ENCODE measurements at places on chromosomes 13 and 19.
A peak's percentile ranks its signal among the peaks of the same experiment; 100 is the strongest.

GRCh38 chr13:66864627-66865026 lies 365.5 kb downstream of the PCDH9 start:
- no peak for DNase-seq

DNA sequence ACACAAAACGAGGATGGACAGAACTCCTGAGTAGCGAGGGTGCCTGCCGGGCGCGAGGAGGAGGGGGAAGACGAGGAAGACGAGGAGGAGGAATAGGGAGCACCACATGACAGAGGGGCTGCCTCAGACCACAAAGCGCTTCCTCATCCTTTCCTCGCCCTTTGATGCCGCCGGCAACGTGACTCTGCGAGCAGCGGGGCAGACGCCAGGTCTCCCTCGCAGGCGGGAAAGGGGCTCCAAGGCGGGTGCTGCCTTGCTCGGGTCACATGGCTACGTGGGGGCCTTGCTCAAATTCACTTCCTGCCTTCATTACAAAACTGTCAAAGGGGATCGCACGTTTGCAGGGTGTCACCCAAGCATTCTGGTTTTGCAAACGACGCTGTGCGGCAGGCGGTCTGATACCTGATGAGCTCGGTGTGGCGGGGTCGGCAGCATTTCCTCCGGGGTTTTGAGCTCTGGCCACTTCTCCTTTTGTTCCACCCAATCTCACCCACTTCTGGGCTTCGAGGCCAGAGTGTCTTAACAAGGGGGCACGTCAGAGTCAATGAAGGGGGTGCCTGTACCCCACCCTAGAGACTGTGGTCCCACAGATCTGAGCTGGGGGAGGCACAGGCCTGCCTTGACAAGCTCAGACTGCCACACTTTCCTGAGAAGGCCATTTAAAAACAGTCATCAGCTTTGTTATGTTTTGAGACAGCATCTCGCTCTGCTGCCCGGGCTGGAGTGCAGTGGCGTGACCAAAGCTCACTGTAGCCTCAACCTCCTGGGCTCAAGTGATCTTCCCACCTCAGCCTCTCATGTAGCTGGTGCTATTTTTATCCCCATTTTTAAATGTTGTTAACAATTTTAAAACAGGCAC lies 14.9 kb downstream of the MAP2K2 start:
- DNase-seq: peak; percentile 29

GRCh38 chr13:45623516-45624090 lies 8.1 kb upstream of the ERICH6B start:
- no peak for DNase-seq

GRCh38 chr13:39602614-39603366 lies at the start of gene LHFPL6:
LHFPL6 (minus strand) TSS chr13:39603193.
- DNase-seq: peak; percentile 53

GRCh38 chr13:92379371-92379770 lies 847.2 kb upstream of the GPC6 start:
- DNase-seq: no peak

DNA sequence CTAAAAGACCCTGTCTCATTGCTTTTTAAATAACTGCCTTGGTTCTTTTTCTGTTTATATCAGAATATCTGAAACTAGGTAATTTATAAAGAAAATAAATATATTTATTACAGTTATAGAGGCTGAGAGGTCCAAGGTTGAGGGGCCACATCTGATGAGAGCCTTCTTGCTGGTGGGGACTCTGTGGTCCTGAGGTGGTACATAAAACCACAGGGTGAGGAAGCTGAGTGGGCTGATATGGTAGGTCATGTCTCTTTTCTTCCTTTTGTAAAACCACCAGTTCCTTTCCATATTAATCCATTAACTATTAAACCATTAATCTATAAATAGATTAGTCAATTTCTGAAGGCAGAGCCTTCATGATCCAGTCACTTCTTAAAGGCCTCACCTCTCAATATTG lies 109.5 kb upstream of the SPRY2 start:
- DNase-seq: no peak
